ENCODE measurements at places on chromosomes 16 and 17. TPM values are rescaled to one million over a fixed set of nuclear protein-coding genes. Genes with fewer than 3 reads are reported as not detected.

Gene TBC1D3B
- 8.8 TPM for total RNA-seq

Gene BAIAP3
- 6.8 TPM for total RNA-seq

Gene PYY
- 1.7 TPM for total RNA-seq

Gene ANTKMT
- 34.8 TPM for total RNA-seq

DNA sequence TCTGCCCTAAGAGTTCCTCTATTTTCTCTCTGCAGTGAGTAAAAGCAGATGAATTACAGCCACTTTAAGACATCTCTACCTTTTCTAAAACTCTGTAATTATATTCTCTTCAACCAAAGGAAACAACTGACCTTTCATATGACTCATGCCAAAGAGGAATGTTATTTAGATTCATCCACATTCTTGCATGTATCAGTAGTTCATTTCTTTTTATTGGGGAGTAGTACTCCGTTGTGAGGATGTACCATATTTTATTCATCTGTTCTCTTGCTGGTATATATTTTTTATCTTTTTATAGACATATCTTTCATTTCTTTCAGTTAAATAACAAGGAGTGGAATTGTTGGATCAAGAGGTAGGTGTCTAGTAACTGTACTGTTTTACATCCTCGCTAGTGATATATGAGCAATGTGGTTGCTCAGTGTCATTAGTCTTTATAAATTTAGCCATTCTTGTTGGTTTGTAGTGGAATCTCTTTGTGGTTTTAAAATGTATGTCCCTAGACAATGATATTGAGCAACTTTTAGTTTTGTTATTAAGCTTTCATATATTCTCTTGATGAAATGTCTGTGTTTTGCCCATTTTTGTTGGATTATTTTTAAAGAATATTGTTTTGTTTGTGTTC, 7.8 kb upstream of the MYH8 start:
- no peak overlapping the region for H3K4me3 ChIP-seq
- H3K36me3 ChIP-seq, result no peaks in the 10 kb centered on the region

GRCh38 chr17:33106525-33107165, 115.0 kb downstream of the SPACA3 start:
- H3K36me3 ChIP-seq, result peaks cover 6% of the 10 kb centered on the region
- DNase-seq, result no peak
- H3K27me3 ChIP-seq, result no peaks in the 10 kb centered on the region
- no peaks in the 10 kb centered on the region for H3K4me1 ChIP-seq
- no peak overlapping the region for H3K4me3 ChIP-seq
- no peak overlapping the region for H3K27ac ChIP-seq

- H3K4me3 ChIP-seq, result no peak overlapping the region
- no peak for DNase-seq
- peaks cover 48% of the 10 kb centered on the region for H3K36me3 ChIP-seq
- H3K4me1 ChIP-seq, result peaks cover 3% of the 10 kb centered on the region
- no peaks in the 10 kb centered on the region for H3K27me3 ChIP-seq
These were observed 11.9 kb downstream of the CDK5RAP3 start for GRCh38 chr17:47982645-47983390.

DNA sequence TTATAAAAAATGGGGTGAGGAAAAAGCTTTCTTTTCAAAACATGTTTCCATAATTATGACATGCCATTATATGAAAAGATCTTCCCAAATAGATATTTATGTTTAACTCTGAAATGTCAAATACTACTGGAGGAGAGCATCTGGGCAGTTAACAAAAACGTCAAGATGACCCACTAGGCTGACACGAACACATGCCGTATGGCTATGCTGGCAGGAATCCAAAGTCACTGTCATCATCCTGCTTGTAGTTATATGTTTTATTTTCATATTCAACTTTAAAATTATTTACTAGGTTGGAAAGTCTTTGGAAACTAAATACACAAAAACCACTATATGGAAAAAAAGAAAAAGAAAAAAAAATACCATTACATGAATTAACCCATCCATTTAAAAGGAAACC, 27.3 kb downstream of the ANKFY1 start:
- no peak overlapping the region for H3K27ac ChIP-seq
- peaks cover 55% of the 10 kb centered on the region for H3K36me3 ChIP-seq
- H3K4me1 ChIP-seq, result no peaks in the 10 kb centered on the region
- no peak for DNase-seq
- no peaks in the 10 kb centered on the region for H3K27me3 ChIP-seq

DNA sequence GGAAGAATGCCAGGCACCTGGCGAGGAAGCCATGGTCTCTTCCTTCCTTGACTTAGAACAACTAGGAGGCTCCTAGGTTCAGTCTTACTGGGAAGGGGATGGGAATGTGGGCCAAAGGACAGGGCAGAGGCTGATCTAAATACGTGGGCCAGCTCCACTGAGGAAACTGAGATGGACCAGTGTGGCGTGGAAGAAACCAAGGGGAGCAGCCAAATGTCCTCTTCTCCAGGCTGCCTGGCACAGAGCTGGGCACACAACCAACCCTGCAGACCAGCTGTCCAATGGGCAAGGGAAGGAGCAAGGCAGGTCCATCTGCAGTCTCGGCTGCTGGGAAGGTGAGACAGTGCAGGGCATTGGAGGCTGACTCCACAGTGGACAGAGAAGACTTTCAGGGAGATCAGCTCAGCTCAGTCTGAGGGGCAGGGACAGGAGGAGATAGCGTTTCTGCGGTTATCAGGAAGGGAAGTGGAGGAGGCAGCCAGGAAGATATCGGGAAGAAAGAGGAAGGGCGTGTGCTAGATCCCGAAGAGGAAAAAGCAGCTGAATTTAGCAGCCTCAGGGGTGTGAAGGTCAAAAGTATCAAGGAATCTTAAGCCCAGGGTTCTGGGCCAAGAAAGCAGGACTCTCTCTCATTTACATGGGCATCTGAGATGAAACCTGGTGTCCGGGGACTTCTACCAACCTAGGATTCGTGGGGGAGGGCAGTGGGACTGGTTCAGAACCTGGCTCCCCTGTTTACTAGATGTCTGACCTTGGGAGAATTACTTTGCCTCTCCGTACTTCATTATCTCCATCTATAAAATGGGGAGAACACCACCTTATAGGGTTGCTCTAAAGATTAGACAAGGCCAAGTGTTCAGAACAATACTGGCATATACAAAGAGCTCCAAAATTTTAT, 1.8 kb downstream of the KIFC3 start:
- DNase-seq, result no peak
- no peaks in the 10 kb centered on the region for H3K27me3 ChIP-seq
- H3K27ac ChIP-seq, result no peak overlapping the region
- no peaks in the 10 kb centered on the region for H3K36me3 ChIP-seq
- peaks cover 12% of the 10 kb centered on the region for H3K4me1 ChIP-seq

- H3K36me3 ChIP-seq, result no peaks in the 10 kb centered on the region
- no peaks in the 10 kb centered on the region for H3K27me3 ChIP-seq
- no peak overlapping the region for H3K27ac ChIP-seq
- H3K4me1 ChIP-seq, result no peaks in the 10 kb centered on the region
- no peak overlapping the region for H3K4me3 ChIP-seq
These were observed 120.2 kb upstream of the HAS3 start for GRCh38 chr16:68985268-68985667.

DNA sequence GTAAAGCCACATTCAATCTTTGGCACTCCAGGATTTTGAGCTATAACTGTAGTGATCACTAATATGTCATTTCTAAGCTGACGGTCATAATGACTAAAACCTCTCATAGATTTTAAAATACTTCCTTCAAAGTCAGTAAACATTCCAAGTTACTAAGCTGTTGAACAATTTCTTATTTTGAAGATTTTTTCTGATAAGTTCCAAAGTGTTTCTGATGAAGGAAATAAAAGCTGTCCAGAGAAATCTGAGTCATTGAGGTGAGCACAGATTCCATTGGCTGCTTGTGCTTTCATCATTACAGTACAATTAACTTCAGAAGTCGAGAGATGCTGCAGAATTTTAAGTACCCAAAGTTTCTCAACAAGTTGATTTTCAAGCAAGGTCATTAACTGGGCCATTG, 23.9 kb downstream of the NLRC5 start:
- no peaks in the 10 kb centered on the region for H3K36me3 ChIP-seq
- no peak overlapping the region for H3K27ac ChIP-seq
- no peaks in the 10 kb centered on the region for H3K27me3 ChIP-seq
- no peak overlapping the region for H3K4me3 ChIP-seq
- no peak for DNase-seq

DNA sequence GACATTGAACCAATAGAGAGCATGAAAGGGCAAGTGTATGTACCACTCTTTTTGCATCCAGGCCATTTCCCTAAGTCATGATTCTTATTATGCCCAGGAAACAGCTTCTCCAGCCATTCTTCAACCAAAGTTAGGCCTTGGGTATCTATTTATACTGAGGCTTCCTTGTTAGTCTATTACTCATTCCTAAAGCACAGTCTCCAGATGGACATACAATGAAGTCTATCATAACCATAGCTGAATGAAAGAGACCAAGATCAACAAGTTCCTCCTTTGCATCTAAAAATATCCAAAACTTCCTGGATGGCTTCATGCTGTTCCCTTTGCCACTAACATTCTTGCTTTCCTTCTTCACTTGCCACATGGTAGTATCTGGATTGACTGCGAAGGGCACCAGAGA, 265.9 kb downstream of the CDH8 start:
- H3K27ac ChIP-seq, result no peak overlapping the region
- no peaks in the 10 kb centered on the region for H3K27me3 ChIP-seq

DNA sequence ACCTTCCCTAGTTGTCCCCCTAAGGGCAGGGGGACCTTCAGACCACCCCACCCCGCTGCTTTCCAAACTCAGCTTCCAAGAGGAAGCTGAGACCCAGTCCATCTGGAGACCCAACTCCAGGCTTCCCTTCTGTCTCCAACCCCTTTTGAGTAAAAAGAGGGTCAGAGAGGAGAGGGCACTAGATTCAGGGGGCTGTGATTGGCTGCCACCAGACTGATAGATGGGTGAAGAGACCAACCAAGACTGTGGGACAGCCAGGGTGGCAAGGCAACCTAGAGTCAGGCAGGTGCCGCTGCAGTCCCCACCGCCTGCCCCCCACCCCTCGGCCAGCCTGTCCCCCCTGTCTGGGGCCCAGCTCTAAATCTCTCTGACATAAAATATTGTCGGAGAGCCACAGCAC, 92.5 kb downstream of the SDK2 start:
- H3K4me1 ChIP-seq, result peaks cover 3% of the 10 kb centered on the region
- no peak overlapping the region for H3K4me3 ChIP-seq
- H3K27me3 ChIP-seq, result no peaks in the 10 kb centered on the region

DNA sequence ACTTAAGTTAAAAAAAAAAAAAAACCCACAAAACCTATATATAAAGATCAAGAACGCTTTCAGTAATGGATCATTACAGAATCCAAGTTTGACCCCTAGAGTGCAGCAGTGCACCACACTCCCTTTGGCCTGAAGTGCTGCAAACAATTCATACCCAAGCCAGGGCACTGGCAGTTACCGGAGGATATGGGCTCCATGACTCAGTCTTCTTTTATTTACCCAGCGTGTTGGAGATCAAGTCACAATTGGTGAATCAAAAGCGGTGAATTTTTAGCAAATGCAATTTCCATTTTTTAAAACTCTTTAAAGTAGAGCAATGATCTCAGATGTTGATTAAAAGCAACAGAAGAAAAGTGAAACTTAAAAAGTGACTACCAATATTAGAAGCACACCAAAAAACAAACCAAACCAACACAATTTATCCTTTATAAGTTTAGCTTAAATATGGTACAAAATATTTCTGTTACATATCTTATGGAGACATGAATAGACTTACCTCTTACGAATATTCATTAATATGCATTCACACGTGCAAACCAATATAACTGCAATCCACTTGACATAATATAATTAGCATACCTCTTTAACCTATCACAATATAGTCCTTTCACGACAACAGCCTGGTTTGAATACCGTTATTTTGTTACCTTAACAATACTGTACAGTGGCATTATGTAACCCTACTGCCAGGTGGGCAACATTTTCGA, 46.3 kb downstream of the ZNF652 start:
- no peak overlapping the region for H3K27ac ChIP-seq
- H3K27me3 ChIP-seq, result no peaks in the 10 kb centered on the region
- DNase-seq, result peak; percentile 78
- H3K36me3 ChIP-seq, result peaks cover 14% of the 10 kb centered on the region
- H3K4me1 ChIP-seq, result no peaks in the 10 kb centered on the region
- H3K4me3 ChIP-seq, result no peak overlapping the region

DNA sequence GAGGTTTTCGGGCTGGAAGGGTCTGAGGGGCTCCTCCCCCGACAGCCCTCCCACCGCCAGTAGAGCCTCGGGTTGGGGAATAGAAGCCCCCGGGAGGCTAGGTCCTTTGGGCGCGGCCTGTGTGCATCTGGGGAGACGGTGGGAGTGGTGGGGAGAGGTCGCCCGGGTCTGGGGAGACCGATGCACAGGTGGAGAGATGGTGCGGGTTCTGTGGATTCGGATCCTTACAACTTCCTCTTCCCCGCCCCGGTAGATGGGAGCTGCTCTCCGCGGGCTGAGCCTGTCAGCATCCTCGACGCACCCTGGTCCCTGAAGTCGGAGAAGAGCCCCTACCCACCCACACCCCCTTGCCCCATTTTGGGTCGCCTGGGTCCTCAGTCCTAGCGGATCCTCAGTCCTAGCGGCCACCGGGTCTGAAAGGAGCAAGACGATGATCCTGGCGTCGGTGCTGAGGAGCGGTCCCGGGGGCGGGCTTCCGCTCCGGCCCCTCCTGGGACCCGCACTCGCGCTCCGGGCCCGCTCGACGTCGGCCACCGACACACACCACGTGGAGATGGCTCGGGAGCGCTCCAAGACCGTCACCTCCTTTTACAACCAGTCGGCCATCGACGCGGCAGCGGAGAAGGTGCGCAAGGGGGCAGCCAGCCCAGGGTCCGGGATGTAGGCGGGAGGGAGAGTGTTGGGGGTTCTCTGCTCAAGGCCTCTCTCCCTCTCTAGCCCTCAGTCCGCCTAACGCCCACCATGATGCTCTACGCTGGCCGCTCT, 790 bp downstream of the BCKDK start:
- no peaks in the 10 kb centered on the region for H3K27me3 ChIP-seq
- peak overlapping the region; percentile 83 for H3K4me3 ChIP-seq
- no peak overlapping the region for H3K27ac ChIP-seq
- DNase-seq, result no peak
- H3K36me3 ChIP-seq, result peaks cover 19% of the 10 kb centered on the region

GRCh38 chr17:40158438-40159013, 18.2 kb downstream of the CASC3 start:
- no peak overlapping the region for H3K27ac ChIP-seq
- H3K36me3 ChIP-seq, result peaks cover 26% of the 10 kb centered on the region
- no peaks in the 10 kb centered on the region for H3K27me3 ChIP-seq
- H3K4me1 ChIP-seq, result no peaks in the 10 kb centered on the region
- DNase-seq, result no peak

GRCh38 chr16:68037841-68038597, 14.9 kb downstream of the DUS2 start:
- no peaks in the 10 kb centered on the region for H3K4me1 ChIP-seq
- no peak for DNase-seq
- H3K4me3 ChIP-seq, result no peak overlapping the region
- no peak overlapping the region for H3K27ac ChIP-seq

Data from H9 (cell line).